ENCODE measurements at places on chromosomes 3 and 15.

- DNase-seq, result no peak
Observed at GRCh38 chr15:58453931-58454793, 22.4 kb downstream of the LIPC start.

- no peak for DNase-seq
Observed at GRCh38 chr15:93900476-93901400, 330.6 kb upstream of the MCTP2 start.

- no peak for DNase-seq
Observed at GRCh38 chr3:125645616-125646015, 50.3 kb upstream of the OSBPL11 start.

DNA sequence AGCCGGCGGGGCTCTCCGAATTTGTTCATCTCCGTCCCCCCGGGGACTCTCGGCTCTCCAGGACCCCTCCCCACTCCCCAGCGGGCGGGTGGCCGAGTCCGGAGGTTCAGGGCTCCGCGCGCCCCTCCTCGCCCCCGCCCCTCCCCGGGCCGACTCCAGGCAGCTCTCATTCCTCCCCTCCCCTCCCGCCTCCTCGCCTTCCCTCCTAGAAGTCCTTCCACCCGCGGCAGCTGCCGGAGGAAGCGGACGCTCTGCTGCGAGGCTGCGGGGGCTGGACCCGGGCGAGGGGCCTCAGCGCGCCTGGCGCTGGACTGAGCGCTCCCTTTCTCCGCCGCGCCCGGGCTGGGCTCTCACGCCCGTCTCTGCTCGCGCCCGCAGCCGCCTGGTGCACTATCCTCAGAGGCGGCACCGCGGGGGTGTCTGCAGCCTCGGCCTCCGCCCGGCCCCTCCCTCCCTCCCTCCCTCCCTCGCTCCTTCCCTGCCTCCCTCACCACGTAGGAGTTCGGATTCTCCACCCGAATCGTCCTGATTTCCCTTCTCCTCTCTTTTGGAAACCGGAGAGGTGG is at the start of gene ROBO2:
TSS of gene ROBO2 (plus strand) at position 494 of the 566 bp plus-strand sequence. CDS start 687 bp downstream, outside the sequence.
- DNase-seq, result no peak

- DNase-seq, result no peak
Observed at GRCh38 chr3:72111265-72112205, 326.6 kb upstream of the PROK2 start.

- DNase-seq, result no peak
Observed at GRCh38 chr3:195032106-195032759, 238.7 kb downstream of the XXYLT1 start.

- DNase-seq, result no peak
Observed at GRCh38 chr3:81013360-81013759, 748.1 kb downstream of the GBE1 start.
